ENCODE measurements at places on chromosomes 3 and 15. TPM values are rescaled to one million over a fixed set of nuclear protein-coding genes. Genes with fewer than 3 reads are reported as not detected.

The CCRL2 gene
- total RNA-seq, result 1.1 TPM

The KLF15 gene
- 2.8 TPM for total RNA-seq

The STXBP5L gene
- 18.6 TPM for total RNA-seq

The CELSR3 gene
- 34.5 TPM for total RNA-seq

The HESX1 gene
- 0.47 TPM for total RNA-seq

The DLG1 gene
- total RNA-seq, result 142 TPM

The B3GALNT1 gene
- total RNA-seq, result 133 TPM

The STAB1 gene
- total RNA-seq, result 14.8 TPM

The ZNF501 gene
- 26.8 TPM for total RNA-seq

The DUOX1 gene
- not detected for total RNA-seq

The PLA2G4D gene
- total RNA-seq, result not detected

The MAPKBP1 gene
- total RNA-seq, result 32.4 TPM

The CHRNB4 gene
- total RNA-seq, result 1.1 TPM

The GOLGA6A gene
- total RNA-seq, result not detected

The RETNLB gene
- total RNA-seq, result not detected

The GMNC gene
- total RNA-seq, result 0.62 TPM

The VEPH1 gene
- 9.2 TPM for total RNA-seq

The ALS2CL gene
- 3.9 TPM for total RNA-seq

The OR5K2 gene
- not detected for total RNA-seq

The CD86 gene
- 1.7 TPM for total RNA-seq

The ST8SIA2 gene
- total RNA-seq, result 81.6 TPM

The ADCY5 gene
- total RNA-seq, result 30.7 TPM

The PIGX gene
- 46.6 TPM for total RNA-seq

The GASK1A gene
- total RNA-seq, result 8.4 TPM

The AP3B2 gene
- 52.9 TPM for total RNA-seq

The CHST13 gene
- not detected for total RNA-seq

The AMOTL2 gene
- 73.8 TPM for total RNA-seq

The CCR2 gene
- total RNA-seq, result 0.31 TPM

The DPPA2 gene
- total RNA-seq, result not detected

The OR5H6 gene
- total RNA-seq, result not detected

The PLD1 gene
- total RNA-seq, result 6.6 TPM

The SCN5A gene
- 0.16 TPM for total RNA-seq

The SLC28A2 gene
- total RNA-seq, result not detected

The EPHA3 gene
- 349 TPM for total RNA-seq

The HCLS1 gene
- total RNA-seq, result 1.9 TPM

The NUP210 gene
- 7.5 TPM for total RNA-seq

The ROPN1 gene
- total RNA-seq, result 0.16 TPM

The FAM43A gene
- 5.3 TPM for total RNA-seq

The ZNF774 gene
- total RNA-seq, result 6.1 TPM

The CLDN11 gene
- 12.3 TPM for total RNA-seq

The ISLR2 gene
- total RNA-seq, result 168 TPM

The CCDC33 gene
- not detected for total RNA-seq

The HGD gene
- total RNA-seq, result 1.1 TPM
